ENCODE measurements at places on chromosomes 6 and 20.

DNA sequence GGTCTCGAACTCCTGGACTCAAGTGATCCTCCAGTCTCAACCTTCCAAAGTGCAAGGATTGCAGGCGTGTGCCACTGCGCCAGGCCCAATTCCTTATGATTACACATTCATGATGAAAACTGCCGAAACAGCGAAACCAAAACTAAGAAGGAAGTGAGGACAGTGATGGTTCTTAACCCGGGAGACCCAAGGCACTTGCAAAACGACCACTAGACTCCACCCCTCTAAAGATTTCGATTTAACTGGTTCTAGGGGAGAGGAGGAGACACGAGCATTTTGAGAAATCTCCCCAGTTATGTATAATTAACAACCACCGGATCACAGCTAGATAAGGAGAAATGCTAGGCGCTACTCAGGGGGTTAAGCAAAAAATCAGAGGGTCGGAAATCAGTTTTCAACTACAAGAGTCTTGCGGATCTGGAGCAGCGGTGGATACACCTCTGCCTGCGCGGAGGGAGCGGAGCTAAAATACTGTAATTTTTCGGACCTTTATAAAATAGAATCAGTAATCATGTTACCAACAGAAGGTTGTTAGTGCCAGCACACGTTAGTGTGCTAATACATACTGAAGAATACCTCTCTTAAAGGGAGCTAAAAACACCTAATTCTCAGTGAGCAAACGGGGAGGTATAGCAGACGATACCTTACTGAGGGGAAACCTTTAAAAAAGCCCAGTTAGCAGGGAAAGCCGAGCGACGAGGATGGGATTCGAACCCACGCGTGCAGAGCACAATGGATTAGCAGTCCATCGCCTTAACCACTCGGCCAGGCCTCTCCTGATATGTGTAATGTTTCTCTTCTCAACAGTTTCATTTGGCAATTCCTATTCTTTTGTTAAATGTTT is 60.0 kb upstream of the BTN3A2 start:
- DNase-seq = no peak

GRCh38 chr6:70398783-70399728 is 14.3 kb upstream of the FAM135A start:
- DNase-seq = no peak

GRCh38 chr6:21587179-21587960 is 6.2 kb upstream of the SOX4 start:
- DNase-seq = peak; percentile 93

DNA sequence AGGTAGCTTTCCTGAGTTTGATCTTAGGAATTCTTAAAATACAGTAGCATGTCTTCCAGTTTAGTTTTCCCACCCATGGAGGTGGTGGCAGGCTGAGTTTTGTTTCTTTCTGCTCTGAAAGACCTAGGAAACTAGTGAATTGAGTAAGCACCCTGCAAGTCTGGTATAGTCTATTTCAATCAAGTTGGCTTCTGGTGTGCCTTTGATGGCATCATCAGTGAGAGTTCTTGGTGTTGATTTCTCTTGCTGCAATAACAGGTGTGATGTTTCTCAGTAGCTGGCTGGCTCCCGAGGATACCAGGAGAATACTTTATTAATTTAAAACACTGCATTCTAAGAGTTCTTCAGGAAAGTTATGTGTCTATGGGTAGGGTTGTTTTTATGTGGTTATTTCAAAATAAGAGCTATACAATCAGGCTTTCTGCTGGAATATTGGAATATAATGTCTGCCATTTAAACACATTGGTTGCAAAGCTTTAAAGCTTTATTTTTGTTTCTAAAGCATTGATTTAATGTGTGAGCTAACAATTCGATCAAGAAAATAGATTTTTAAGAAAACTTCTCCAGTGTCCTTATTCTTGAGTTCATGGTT is 19.0 kb downstream of the VAPB start:
- DNase-seq = no peak

DNA sequence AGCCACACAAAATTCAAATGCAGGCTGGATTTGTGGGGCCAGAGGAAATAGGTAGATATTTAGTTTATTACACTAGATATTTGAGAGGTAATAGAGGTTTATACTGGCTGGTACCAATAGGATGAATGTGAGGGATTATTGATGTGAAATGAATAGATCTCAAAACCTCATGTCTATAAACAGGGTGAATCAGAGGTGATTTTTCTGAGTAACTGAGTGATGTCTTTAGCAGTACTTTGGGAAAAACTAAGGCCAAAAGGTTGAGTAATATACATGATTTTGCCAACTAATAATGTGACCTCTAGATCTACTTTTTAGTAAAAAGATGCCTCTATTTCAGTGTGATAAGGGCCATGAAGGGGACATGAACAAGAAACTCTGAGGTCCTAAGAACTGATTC is 86.8 kb downstream of the HAO1 start:
- no peak for DNase-seq

GRCh38 chr6:41470029-41470330 is 76.2 kb upstream of the FOXP4 start:
- no peak for DNase-seq

DNA sequence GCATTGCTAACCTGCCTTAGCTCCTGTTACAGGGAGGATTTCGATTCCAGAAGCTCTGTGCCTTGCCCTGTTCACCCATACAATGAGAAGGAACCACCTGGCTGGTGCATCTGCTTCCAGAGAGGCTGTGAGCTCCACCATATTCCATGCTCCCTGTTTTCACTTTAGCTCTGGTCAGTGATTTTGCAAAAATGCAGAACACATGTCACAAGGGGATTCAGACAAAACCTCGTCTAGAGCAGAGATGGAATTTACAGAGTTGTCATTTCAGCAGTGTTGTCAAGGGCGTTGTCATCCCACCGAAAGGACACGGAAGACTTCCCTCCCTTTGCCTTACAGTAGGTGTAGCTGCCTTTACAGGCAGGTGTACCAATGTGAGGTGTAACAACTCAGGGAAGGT is 223.0 kb upstream of the ARID1B start:
- no peak for DNase-seq

GRCh38 chr6:118918329-118918725 is 16.6 kb downstream of the MCM9 start:
- DNase-seq = no peak
